ENCODE measurements at places on chromosomes 5 and 9.

- no peak for DNase-seq
Observed at GRCh38 chr9:77601476-77602099, 46.5 kb downstream of the GNA14 start.

GRCh38 chr5:119478781-119479180 is 26.5 kb downstream of the HSD17B4 start:
- no peak for DNase-seq

- DNase-seq = no peak
Observed at GRCh38 chr9:274406-274805, 59.7 kb downstream of the DOCK8 start.

DNA sequence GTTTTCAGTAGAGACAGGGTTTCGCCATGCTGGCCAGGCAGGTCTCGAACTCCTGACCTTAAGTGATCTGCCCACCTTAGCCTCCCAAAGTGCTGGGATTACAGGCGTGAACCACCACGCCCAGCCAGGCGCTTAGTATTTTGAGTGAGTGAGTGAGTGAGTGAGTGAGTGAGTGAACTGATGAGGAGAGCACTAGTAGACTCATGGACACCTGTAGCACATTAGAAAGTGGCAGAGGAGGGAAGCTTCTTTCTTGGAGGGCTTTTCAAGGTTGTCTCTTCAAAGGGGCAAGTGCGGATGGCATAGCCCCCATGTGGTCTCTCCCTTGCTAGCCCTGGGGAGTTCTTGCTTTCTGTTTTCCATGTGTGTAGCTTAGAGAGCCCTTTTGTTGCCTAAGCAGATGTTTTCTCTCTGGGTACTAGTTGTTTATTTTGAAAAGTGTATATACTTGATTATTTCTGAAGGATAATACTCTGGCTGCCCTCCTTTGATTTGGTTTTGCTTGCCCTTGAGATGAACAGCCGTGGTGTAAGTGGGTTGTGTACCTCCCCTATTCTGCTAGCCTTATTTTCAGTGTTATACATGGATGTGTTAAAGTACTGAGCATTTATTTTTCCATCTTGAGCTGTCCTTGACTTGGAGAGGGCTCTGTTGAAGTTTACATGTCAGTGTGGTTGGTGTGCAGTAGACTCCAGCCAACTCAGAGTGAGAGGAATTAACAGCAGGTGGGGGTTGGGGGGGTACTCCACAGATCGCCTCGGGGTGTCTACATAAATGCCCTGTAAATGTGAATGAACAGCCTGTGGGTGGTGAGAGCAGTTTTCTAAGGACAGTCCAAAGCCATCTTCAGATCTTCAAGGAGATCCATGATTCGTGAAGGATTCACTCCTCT is 35.5 kb downstream of the PRRC2B start:
- DNase-seq = no peak

GRCh38 chr9:127554966-127555839 is 56.9 kb upstream of the STXBP1 start:
- no peak for DNase-seq

DNA sequence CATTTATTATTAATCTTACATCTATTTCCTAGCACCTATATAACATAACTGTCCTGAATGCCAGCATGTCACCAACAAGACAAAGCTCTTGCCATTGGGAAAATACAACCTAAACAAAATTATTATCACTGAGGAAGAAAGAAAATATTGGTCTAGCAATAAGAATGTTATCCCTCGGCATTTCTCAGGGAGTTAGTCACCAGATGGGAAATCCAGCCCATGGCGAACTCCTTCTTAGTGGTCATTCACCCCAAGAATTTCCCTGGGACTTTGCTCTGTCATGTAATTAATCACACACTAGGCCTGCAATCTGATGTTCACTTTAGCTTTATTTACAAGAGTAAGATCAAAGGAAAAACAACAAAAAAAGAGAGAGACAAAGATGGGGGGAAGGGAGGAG is 56.1 kb upstream of the TAS2R1 start:
- DNase-seq = no peak

GRCh38 chr5:121189342-121190305 is 662.1 kb upstream of the FTMT start:
- DNase-seq = no peak

GRCh38 chr5:54013556-54014194 is 296.7 kb downstream of the ARL15 start:
- no peak for DNase-seq

DNA sequence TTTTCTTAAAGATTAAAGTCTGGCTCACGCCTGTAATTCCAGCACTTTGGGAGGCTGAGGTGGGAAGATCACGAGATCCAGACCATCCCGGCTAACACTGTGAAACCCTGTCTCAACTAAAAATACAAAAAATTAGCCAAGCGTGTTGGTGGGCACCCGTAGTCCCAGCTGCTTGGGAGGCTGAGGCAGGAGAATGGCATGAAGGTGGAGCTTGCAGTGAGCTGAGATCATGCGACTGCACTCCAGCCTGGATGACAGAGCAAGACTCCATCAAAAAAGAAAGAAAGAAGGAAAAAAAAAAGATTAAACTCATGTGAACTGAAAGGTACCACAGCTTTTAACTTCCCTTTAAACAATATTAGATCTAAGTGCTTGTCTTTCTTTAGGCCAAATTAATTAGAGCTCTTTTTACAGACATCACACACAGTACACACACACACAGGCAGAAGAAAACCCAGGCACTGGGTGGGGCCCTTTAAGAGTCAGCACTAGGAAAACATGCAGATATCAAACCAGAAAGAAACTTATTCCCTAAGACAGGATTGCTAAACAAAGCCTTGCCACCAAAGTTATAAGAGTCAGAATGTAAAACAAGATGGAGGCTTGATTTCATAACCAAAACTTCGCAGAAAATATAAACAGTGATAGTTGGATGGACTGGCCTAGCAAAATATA is 29.3 kb upstream of the UHRF2 start:
- no peak for DNase-seq

DNA sequence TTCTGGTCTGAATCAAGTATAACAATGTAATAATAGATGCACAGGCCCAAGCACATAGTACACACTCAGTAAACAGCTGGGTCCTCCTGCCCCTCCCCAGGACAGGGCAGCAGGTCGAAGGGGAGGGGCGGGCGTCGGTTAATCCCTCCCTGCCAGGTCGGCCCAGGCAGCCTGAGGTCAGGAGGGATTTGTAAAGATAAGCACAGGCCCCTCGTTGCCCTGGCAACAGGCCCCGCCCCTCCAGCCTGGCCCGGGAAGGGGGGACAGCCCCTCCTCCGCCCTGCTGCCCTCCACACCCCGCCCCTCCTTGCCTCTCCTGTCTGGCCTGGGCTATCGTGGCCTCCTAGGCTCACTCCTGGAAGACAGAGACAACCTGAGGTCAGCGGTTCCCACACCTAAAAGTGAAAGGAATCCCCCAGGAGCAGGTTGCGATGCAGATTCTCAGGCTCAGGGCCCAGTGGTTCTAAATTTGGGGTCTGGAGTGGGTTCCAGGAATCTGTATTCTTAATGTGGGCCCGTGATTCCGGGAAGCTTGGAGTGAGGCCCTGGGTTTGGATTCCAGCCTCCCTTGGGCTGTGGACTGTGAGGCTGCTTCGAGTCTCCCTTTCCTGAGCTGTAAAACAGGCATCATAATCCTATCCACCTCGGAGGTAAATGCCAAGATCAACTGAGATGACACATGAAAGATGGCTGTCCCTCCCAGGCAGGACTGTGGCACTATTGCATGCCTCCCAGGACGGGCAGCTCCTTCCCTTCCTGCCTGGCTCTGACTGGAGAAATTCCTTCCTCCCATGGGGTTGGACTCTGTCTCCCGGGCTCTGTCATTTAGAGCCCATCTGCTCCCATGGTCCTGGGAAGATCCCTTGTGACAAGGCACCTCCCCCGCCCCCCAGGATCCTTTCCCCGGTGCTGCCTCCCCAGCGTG is 4.4 kb downstream of the CRB2 start:
- peak; percentile 86 for DNase-seq

- no peak for DNase-seq
Observed at GRCh38 chr5:81904166-81904565, 67.7 kb upstream of the ATG10 start.

DNA sequence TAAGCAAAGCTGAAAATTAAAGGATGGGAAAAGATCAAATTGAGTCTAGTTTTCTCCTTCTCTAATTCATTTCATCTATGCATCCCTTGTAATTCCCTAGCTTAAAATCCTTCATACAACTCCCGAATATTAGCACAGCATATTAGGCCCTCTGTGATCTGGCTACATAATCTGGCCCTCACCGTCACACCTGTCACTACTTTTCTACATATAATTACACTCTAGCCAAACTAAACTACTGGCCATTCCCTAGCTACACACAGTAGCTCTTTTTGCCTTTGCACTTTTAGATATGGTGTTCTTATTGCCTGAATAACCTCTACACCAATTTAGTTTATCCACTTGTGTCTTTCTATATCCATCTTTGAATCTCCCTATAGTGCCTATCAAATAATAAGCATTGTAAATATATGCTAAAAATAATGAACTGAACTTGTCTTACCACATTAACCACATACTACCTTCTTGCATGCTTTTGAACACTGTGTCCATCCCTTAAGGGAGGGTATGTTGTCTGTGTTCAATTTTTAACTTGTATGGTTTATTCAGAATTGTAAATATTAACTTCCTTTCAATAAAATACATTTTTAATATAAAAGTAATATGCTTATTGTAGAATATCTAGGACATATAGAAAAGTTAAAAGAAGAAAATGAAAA is 15.9 kb downstream of the RANBP6 start:
- no peak for DNase-seq

GRCh38 chr9:136086213-136086881 is 8.7 kb downstream of the NACC2 start:
- no peak for DNase-seq

DNA sequence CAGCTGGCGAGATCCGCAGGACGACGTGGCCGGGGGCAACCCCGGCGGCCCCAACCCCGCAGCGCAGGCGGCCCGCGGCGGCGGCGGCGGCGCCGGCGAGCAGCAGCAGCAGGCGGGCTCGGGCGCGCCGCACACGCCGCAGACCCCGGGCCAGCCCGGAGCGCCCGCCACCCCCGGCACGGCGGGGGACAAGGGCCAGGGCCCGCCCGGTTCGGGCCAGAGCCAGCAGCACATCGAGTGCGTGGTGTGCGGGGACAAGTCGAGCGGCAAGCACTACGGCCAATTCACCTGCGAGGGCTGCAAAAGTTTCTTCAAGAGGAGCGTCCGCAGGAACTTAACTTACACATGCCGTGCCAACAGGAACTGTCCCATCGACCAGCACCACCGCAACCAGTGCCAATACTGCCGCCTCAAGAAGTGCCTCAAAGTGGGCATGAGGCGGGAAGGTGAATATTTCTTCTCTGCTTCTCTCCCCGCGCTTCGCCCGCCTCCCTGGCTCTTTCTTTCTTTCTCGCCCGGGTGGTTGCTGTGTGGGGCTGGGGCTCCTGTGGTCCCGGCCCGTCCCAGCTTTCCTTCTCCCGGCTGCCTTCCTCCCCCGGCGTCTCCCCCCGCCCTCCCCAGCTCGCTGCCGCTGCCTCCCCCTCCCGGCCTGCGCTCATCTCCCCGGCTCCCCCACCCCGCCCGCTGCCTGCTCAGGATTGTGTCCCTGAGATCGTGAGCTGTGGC is 2.2 kb downstream of the NR2F1 start:
- DNase-seq = no peak

GRCh38 chr9:115111874-115112273 is 6.1 kb downstream of the TNC start:
- no peak for DNase-seq

GRCh38 chr9:36504156-36504555 is 68.5 kb upstream of the MELK start:
- DNase-seq = no peak

GRCh38 chr9:134676886-134677285 is 35.3 kb downstream of the COL5A1 start:
- no peak for DNase-seq

DNA sequence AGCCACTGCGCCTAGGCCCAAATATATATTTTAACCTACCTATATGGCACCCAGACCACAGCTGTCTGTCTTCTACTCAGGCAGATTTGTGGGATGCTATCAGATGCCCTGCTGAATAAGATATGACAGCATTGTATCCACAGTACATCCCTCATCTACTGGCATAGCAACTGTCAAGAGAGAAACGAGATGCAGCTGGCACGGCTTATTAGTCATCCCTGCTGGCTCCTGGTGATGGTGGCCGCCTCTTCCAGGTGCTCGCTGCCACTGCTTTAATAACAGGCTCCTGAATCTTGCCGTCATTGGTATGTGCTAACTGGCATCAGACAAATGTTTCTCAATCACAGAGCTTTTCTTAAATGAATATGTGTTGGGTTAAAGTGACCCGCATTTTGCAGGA is 34.0 kb downstream of the B4GALT1 start:
- DNase-seq = no peak

GRCh38 chr9:976943-977837 is 735 bp downstream of the DMRT3 start:
- peak; percentile 37 for DNase-seq

Measured in endothelial cell (in vitro differentiated cells).